ENCODE measurements at places on chromosomes 11 and 22.

GRCh38 chr11:86497310-86497709 lies 122.6 kb downstream of the CCDC81 start:
- DNase-seq = no peak

- DNase-seq = peak; percentile 80
These were observed at the start of gene CD151 for GRCh38 chr11:832529-833113. Gene CD151, plus strand, starts transcription at chr11:832952. Its CDS starts 3,118 bp downstream, at chr11:836070.

DNA sequence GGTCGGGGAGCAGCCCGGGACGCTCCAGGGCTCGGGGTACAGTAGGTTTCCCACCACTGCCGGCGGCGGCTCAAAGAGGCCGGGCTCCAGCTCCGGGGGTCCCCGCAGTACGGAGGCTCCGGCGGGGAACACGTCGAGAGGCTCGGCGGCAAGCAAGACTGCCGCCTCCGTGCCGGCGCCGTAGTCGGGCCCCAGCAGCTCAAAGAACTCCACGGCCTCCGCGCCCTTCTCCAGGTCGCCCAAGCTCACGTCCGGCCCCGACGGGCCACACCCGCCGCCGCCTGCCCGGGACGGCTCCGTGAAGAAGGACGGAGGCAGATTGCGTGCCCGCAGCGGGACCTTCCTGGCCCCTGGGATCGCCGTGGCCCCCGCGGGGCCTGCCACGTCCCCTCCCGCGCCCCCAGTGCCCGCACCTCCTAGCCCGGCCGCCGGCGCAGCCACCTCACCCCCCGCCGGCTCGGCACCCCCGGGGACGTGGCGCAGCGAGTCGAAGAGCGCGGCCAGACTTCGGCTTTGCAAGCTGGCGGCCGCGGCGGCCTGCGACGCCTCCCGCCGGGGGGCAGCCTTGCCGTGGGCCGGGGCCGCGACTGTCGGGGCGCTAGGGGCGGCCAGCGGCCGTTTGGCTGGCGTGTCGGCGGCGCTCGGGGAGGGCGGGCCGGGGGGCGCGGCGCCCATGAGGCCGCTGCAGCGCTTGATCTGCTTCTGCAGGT lies 775 bp downstream of the FAM181B start:
- DNase-seq = peak; percentile 9

DNA sequence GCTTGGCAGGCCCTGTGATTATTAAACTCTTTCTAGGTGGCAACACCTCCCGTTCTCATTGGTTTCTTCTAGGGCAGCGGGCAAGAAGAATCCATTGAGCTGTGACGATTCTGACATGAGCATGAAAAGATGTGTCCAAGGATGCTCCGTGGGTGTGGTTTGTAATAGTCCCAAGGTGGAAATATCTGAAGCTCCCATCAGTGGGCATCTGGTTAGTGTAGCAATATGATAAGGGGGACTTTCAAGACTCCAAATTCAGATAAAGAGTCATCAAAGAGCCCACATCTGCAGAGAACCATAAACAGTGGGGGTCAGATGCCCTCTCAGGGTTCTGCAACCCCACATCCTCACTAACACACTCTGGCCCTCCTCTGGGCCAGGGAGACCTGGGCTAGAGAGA lies 42.6 kb downstream of the TST start:
- DNase-seq = no peak

GRCh38 chr22:39177456-39177775 lies 24.9 kb upstream of the CBX7 start:
- DNase-seq = no peak

GRCh38 chr11:78497293-78497692 lies 77.4 kb downstream of the NARS2 start:
- no peak for DNase-seq

GRCh38 chr11:128289048-128289447 lies 298.3 kb downstream of the ETS1 start:
- no peak for DNase-seq

GRCh38 chr11:118156531-118157185 lies 4.0 kb upstream of the SCN4B start:
- DNase-seq = no peak

DNA sequence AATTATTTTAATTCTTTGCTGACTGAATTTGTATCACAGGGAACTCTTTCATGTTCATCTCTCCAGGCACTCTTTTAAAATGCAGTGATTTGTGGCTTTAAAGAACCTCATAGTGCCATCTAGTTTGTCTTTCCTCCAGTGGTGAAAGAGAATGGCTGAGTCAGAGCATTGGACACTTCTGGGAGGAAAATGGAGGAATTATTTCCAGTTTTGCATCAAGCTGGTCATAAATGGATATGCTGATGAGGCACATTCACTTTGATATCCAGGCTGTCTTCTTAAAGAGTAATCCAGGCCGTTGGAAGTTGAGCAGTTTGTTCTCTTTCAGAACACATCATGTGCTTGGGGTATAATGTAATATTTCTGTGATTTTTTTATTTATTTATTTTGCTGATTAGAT lies 273.7 kb downstream of the DDX10 start:
- DNase-seq = no peak

GRCh38 chr11:42049650-42050049 lies 590.2 kb upstream of the LRRC4C start:
- no peak for DNase-seq

DNA sequence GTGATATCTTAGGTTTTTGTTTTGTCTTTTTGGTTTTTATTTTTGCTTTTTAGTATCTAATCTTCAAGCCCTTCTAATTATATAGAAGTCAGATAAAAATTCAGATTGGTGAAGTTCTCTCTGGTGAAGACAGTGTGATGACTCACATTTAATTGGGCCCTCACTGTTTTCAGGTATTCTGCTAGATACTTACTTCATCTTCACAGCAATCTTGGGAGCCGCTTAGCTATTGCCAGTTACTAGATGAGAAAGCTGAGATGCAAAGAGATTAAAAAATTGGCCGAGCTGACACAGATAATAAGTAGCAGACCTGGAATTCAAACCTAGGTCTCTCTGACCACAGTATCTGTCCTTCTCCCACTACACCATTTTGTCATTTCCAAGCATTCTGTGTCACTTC lies 75.0 kb downstream of the PPP2R1B start:
- DNase-seq = no peak

DNA sequence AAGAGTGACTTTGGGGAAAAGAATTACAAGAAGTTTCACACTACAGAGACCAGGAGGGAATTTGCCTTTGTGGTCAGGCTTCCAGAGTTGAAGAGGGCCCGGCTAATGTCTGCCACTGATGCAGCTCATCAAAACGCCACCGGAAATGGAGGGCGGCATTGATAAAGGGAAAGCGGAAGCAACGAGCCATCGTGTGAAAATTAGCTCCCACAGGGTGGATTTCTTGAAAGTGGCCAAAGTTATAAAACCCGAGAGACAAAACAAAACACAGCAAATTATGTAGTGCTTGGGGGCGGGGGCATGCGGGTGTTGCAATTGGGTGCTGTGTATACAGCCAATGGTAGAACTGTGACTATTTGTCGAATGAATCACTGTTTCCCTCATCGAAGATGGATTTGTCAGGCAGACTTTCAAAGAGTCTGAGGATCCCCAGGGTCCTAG lies 113.0 kb downstream of the ADAMTS15 start:
- no peak for DNase-seq

GRCh38 chr11:116312570-116313391 lies 460.0 kb downstream of the BUD13 start:
- no peak for DNase-seq

DNA sequence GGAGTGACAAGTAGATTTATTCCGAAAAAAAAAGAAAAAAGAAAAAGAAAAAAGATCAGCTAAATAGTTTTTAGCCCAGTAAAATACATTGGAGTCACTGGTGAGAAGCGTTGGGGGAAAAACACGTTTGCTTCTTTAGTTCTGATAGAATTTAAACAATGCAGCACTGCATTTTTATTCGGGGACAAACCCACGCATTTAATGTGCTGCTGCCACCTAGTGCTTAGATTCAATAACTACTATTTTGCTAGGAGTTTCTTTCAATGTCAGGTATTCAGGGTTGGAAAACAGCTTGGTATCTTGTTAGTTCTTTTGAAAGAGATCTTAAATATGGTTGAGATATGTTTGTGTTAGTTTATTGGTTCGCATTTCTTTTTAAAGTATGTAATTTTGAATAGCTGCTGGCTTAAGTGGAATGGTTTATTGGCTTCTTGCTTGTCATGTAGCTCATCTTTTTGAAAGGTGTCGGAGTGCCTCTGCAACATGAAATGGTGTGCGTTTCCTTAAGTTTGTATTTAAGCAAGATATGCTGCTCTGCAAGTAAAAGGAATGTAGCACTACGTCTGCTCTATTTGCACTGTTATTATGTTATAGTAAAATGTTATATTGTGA lies 41.9 kb downstream of the SVIP start:
- peak; percentile 7 for DNase-seq

DNA sequence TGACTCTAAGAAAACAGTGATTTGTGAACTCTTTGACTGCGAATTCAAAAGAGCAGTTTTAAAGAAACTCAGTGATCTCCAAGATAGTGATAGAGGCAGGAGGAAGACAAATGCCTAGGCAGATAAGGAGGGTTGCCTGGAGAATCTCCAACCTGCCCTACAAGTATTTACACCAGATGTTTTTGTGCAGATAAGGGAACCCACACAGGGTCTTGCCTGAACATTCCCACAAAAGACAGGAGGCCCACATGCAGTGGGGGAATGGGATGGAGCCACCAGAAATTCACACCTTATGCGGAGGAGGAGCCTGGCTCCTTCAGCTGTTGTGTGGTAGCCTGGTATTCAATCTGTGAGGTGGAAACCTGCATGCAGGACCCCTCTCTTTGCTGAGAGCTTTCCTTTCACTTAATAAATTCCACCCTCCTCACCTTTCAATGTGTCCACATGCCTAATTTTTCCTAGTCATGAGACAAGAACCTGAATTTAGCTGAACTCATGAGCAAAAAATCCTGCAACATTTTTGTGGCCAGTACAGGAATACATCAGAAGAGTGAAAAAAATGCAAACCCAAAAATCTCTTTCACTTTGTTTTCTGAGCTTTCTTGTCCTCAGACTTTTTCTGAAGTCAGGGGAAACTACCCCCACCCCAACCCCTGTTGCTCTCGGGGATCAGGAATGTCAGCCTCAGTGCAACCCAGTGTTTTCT lies 8.1 kb upstream of the GLYAT start:
- DNase-seq = peak; percentile 2

- DNase-seq = no peak
These were observed 98.5 kb upstream of the CSNK2A3 start for GRCh38 chr11:11451501-11452005.

DNA sequence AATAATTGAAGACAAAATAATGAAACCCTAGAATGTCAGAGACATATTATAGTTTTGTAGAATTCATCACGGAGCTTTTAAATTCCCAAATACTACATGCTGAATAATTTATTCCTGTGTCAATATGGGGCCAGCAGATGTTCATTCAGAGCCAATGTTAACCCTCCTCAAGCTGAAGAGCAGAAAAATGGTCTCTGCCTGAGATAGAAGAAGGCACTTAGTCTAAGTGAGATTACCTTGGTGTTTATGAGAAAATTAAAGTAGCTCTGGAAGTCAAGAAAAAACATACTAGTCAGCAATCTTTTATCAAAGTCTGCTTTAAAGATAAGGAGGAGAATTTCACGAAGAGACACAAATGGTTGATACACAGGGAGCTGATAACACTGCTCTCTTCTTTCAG lies 328.2 kb downstream of the TTC28 start:
- no peak for DNase-seq

- no peak for DNase-seq
These were observed 150.9 kb upstream of the TTC12 start for GRCh38 chr11:113163291-113164030.

GRCh38 chr11:5368502-5369043 lies 15.0 kb upstream of the OR51M1 start:
- no peak for DNase-seq

GRCh38 chr11:100914415-100915110 lies 215.1 kb downstream of the PGR start:
- DNase-seq = no peak

DNA sequence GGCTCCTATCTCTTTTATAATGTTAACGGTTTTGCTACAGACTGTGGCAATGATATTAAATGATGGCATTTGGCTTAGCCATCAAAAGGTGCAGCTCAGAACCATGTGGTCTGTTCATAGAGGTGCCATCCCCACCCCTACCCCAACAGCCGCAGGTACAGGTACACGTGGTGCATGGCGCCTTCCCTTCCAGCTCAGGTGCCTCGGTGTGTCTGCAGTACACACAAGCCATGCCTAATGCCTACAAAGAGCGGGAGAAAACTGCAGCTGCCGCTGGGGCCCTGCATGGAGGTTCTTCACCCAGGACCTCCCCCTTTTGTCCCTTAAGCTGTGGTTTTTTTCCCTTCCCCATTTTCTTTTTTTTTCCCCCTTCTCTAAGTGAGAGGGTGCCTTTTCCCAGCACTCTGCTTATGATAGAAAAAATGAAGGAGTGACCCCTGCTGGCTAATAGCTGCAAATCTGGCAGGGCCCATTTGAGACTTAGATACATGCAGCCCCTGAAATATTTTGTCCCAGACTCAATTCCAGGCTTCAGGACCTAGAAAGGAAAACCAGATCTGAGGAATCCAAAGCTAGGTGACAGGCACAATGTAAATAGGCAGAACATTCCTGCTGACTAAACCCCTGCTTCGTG lies 6.5 kb downstream of the OR52M1 start:
- peak; percentile 8 for DNase-seq

- DNase-seq = no peak
These were observed 9.7 kb downstream of the CD5 start for GRCh38 chr11:61111786-61112517.

DNA sequence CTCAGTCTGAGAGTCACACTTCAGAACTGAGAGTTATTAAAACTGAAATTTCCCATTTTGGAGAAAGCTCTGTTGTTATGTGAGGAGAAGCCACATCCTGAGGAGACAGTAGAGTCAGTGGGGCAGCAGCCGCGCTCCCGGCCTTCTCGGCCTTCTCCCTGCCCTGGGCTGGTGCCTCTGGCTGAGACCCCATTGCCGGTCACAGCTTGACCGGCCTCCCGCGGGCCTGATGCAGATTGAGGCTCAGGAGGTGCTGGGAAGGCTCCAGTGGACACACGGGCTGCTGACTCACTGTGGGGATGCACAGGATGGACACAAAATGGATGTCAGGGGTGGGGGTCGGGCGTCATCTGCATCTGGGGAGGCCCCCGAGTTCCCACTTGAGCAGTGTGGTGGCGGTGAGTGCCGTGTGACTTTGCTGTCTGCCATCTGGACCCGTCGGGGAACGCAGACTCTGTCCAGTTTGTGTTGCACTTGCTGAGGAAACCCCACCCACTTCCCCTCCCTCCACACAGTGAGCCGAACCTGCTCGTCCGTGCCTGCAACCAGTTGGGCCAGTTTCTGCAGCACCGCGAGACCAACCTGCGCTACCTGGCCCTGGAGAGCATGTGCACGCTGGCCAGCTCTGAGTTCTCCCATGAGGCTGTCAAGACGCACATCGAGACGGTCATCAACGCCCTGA lies 50.1 kb downstream of the MUC6 start:
- DNase-seq = no peak

DNA sequence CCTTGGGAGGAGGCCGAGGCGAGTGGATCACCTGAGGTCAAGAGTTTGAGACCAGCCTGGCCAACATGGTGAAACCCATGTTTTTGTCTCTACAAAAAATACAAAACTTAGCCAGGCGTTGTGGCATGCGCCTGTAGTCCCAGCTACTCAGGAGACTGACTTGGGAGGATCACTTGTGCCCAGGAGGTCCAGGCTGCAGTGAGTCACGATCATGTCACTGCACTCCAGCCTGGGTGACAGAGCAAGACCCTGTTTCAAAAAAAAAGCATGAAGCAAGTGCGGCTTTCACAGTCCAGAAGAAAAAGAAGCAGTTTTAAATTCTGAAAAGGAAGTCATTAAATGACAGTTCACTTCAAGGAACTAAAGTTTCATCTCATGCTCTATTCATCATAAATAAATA lies 7.1 kb upstream of the LTO1 start:
- no peak for DNase-seq
